ENCODE measurements at places on chromosomes 13 and 19.

DNA sequence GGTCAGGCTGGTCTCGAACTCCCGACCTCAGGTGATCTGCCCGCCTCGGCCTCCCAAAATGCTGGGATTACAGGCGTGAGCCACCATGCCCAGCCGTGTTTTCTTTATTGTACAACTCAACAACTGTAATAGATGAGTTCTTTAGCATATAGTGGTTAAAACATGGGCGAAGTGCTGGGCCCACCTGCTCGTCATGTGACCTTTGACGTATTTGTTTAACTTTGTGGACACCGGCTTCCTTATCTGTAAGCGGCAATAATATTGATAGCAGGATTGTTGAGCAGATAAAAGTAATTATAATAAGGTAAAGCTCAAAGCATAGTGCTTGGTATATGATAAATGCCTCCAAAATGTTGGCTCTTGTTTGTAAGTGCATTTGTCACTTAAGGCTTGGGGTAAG lies 460.3 kb downstream of the KLF12 start:
- no peak for DNase-seq

GRCh38 chr13:32255724-32256109 lies 59.4 kb downstream of the ZAR1L start:
- DNase-seq, result no peak

- DNase-seq, result no peak
Observed at GRCh38 chr13:112803422-112803821, 113.6 kb downstream of the ATP11A start.

GRCh38 chr19:7932930-7933300 lies 7.0 kb upstream of the CTXN1 start:
- no peak for DNase-seq

- DNase-seq, result no peak
Observed at GRCh38 chr13:45542878-45543277, 72.7 kb downstream of the ERICH6B start.

DNA sequence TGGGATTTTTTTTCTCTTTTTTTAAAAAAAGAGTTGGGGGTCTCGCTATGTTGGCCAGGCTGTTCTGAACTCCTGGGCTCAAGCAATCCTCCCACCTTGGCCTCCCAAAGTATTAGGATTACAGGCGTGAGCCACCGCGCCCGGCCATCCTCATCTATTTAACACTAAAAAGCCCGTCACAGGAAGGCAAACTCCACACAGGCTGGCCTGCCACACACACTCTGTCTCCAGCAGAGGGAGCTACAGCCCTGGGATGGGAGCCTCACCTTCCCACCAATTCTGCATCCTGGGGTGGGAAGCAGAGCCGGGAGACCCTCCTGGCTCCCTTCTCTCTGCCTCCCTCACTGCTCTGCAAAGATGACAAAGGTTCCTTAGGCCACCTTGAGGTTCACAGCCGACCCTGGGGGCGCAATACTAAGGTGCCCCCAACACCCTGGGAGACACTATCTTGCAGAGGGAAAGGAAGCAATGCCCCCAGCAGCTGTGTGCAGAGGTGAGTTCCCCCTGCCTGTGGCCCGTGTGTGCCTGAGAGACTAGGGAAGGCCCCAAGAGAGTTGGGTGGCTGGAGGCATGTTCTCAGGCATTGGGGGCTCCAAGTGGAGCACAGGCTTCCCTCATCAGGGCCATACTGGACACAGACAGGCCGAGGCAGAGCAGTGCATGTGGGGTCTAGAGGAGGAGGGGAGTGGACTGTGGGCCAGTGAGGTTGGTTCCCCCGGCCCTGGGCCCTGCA lies 27.4 kb upstream of the TIMM44 start:
- DNase-seq, result no peak

DNA sequence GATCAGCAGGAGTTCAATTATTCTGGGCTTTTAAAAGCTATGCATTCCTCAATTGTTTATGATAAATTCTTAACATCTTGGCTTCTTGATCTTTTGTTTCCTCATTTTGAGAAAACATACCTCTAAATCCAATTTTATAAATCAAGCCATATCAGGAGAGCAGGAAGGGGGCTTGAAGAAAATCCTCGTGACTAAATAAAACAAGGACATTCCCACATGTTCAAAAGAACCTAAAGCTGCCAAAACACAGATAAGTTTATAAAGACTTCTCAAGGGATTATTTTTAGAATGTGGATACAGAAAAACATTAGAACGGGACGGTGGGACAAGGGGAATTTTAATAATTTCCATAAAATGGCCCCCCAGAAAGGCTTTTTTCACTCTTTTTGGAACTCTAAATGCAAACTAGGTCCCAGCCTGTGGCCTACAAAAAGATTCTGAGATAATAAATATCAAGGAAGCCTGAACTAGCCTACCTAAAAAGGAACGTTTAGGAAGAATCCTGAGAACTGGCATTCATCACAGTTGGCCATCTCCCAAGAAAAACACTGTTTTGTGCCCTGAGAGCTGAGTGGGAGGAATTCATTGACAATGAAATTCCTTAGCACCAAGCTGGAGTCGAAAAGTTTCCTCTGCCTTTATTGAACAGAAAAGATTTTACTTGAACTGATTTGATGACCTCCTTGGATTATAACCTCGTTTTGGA lies 30.1 kb downstream of the ZAR1L start:
- no peak for DNase-seq

DNA sequence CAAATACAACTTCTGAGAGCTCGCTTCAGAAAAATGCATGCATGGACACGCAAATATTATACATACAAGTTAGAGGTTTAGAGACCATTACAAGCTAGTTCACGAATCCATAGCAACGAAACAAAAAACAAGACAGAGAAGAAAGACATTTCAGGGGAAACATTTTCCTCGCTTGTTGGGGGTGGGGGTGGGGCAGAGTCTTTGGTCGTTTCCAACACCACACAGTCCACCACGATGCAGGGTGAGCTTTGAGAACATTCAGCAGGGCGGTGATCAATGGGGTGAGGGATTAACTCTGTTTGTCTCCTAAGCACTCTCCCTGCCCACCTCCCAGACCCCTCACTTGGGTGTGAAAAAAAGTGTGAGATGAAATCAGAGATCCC lies 651 bp downstream of the OXGR1 start:
- DNase-seq, result no peak

- DNase-seq, result no peak
Observed at GRCh38 chr19:12000152-12000981, 35.1 kb downstream of the ZNF433 start.

GRCh38 chr13:108375034-108375433 lies 105.5 kb downstream of the TNFSF13B start:
- no peak for DNase-seq

DNA sequence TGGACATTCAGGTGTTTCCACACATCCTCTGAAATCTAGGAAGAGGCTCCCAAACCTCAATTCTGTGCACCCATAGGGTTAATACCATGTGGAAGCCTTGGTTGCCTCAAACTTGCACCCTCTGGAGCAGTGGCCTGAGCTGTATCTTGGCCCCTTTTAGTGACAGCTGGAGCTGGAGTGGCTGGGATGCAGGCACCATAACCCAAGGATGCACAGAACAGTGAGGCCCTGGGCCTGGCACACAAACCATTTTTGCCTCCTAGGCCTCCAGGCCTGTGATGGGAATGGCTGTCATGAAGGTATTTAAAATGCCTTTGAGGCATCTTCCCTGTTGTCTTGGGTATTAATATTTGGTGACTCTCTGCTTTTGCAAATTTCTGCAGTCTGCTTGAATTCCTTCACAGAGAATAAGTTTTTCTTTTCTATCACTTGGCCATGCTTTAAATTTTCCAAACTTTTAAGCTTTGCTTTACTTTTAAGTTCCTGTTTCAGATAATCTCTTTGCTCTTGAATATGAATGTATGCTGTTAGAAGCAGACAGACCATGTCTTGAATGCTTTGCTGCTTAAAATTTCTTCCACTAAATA lies 1594.5 kb upstream of the PCDH20 start:
- no peak for DNase-seq

GRCh38 chr13:58994077-58994476 lies 1169.7 kb downstream of the DIAPH3 start:
- DNase-seq, result no peak

- no peak for DNase-seq
Observed at GRCh38 chr19:23916991-23917390, 2.3 kb downstream of the ZNF726 start.

DNA sequence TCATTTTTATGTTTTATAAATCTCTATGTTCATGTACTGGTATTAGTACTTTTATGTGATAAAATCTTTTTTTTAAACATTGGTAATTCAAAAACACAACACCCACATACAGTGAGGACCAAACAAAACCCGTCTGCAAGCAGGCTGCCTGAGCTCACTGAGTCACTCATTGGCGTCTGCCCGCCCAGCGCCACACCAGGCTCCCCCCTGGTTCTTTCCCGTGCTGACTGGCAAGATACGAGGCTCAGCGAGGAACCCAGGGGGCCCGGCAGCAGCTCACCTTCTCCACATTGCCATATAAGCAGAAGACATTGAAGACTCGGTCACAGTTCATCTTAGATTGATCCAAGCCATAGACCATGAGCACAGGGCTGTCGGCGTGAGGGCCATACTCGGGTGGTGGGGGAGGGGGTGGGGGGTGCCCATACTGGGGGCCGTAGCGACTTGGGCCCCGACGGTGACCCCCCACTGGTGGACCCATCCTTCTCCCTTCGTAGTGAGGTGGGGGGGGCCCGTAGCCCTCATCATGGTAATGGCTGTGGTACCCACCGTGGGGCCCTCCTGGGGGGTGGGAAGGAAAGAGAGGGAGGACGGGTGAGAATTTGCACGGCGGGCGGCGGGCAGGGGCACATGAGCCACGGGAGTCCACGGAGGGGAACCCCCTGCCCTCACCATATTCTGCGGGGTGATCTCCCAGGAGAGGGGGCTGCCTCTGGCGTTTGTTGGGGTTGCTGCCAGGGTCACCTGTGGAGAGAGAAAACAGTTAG lies 8.4 kb upstream of the ECH1 start:
- no peak for DNase-seq

DNA sequence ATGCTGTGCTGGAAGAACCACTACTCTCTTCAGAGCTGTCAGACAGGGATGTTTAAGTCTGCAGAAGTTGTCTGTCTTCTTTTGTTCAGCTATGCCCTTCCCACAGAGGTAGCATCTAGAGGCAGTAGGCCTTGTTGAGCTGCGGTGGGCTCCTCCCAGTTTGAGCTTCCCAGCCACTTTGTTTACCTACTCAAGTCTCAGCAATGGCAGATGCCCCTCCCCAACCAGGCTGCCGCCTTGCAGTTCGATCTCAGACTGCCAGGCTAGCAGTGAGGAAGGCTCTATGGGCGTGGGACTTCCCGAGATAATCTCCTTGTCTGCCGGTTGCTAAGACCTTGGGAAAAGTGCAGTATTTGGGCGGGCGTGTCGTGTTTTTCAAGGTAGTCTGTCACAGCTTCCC lies 42.1 kb upstream of the UQCRFS1 start:
- no peak for DNase-seq

DNA sequence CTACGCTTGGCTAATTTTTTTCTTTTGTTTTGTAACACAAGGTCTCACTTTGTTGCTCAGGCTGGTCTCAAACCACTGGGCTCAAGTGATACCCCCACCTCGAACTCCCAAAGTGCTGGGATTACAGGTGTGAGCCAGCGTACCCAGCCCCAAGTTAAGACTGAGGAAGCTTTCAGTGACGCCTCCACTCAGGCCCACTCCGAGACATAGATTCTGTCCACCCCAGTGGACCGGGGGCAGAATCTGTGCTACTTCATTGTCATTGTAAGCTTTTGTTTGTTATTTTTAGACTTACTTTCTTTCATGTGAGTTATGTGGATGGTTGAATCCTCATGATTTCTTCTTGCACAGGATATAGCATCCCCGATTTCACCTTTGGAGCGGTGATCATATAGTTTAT lies 156.9 kb upstream of the TSHZ3 start:
- DNase-seq, result no peak

DNA sequence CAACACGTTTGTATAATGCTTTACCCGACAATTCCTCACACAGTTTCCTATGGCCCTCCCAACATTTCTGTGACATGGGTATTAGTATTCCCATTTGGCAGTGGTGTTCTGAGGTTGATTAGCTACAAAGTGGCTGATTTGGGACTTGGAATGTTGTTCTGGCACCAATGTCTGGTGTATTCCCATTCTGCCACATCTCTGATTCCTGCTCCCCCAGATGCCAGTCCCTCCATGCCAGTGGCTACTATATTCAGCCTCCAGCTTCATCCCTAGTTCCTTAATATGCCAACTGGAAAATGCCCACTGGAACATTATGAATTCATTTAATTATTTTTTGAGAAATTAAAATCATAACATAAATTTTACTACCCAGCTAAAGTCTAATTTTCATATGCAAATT lies 60.6 kb upstream of the NBEA start:
- no peak for DNase-seq

GRCh38 chr13:90205081-90205480 lies 1142.4 kb upstream of the MIR17HG start:
- no peak for DNase-seq

GRCh38 chr13:26658448-26659385 lies 101.2 kb downstream of the WASF3 start:
- no peak for DNase-seq

DNA sequence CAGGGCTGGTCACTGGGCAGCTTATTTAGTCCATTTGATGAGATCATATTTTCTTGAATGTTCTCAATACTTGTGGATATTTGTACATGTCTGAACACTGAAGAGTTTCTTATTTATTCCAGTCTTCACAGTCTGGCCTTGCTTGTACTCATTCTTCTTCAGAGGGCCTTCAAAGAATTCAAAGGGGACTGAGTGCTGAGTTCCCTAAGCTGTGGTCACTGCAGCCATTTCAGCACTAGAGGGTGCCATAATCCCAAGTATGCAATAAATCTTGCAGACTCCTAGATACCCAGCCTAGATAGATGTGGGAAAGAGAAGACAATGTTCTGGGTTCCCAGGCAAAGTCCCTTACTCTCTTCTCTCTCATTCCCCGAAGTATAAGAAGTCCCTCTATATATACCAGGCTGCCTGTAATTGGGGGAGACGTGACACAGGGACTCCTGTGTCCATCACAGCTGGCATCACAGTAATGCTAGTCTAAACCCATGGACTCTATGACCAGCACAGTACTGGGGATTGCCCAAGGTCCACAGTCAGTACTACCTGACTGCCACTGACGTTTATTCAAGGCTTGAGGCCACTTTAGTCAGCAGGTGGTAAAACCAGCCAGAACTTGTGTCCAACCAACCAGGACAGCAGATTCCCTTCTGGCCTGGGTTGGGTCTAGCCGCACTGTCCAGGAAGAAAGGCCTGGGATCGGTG lies 8.9 kb upstream of the VN1R1 start:
- no peak for DNase-seq

DNA sequence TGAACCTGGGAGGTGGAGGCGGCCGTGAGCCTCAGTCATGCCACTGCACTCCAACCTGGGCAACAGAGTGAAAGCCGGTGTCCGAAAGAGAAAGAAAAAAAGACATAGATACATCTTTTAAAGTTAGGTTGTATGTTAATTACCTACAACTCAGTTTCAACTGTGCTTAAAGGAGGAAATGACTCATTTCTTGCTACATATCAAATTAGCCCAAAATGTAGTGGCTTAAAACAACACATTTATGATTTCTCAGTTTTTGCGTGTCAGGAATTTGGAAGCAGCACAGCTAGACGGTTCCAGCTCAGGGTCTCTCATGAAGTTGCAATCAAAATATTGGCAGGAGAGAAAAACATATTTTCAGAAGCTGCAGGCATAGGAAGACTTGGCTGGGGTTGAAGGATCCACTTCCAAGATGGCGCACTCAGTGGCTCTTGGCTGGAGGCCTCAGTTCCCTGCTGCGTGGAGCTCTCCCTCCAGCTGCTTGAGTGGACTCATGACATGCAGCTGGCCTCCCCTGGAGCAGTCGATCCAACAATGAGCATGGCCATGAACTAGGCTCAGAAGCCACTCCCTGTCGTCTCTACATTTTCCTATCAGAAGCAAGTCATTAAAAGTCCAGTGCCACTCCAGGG lies 7.1 kb downstream of the LDLR start:
- DNase-seq, result no peak
